A549 treated with dexamethasone at 1 μM for 4 hours (cell line): ENCODE measurements at places on chromosomes 12 and 14. TPM values are rescaled to one million over a fixed set of nuclear protein-coding genes. Genes with fewer than 3 reads are reported as not detected.

Gene C14orf39
- not detected in 5 replicates for total RNA-seq

Gene PTGDR
- total RNA-seq = not detected in 5 replicates

Gene KRT79
- total RNA-seq = 0.06 to 0.17 TPM (median 0.06 TPM) in 3 of 5 replicates, not detected in the others

Gene TPPP2
- total RNA-seq = not detected in 5 replicates

Gene PRB2
- 0.08 TPM in 1 of 5 replicates, not detected in the others for total RNA-seq

Gene PDZRN4
- 0.02 to 0.05 TPM (median 0.04 TPM) in 3 of 5 replicates, not detected in the others for total RNA-seq

Gene PLBD1
- 3.9 to 6.3 TPM (median 4.8 TPM) in 5 replicates for total RNA-seq

Gene KCNH3
- total RNA-seq = 1.2 to 2.2 TPM (median 2.1 TPM) in 5 replicates

Gene LALBA
- not detected in 5 replicates for total RNA-seq

Gene FOXG1
- total RNA-seq = 0.15 to 0.25 TPM (median 0.23 TPM) in 5 replicates

Gene ZNF664
- total RNA-seq = 54.5 to 70.1 TPM (median 65.4 TPM) in 5 replicates

Gene SLC25A21
- 0.53 to 1.3 TPM (median 0.89 TPM) in 5 replicates for total RNA-seq

Gene KLHDC1
- 0.23 to 0.48 TPM (median 0.41 TPM) in 5 replicates for total RNA-seq

Gene CCER1
- not detected in 5 replicates for total RNA-seq

Gene CCDC196
- not detected in 5 replicates for total RNA-seq

Gene ESPL1
- total RNA-seq = 14.1 to 24.7 TPM (median 21.8 TPM) in 5 replicates

Gene RNF212B
- not detected in 5 replicates for total RNA-seq

Gene C12orf50
- total RNA-seq = 0.06 to 0.08 TPM in 2 of 5 replicates, not detected in the others

Gene KRT73
- not detected in 5 replicates for total RNA-seq

Gene SERPINA3
- total RNA-seq = 10.4 to 14.2 TPM (median 12.6 TPM) in 5 replicates

Gene KRT5
- 0.46 to 1.5 TPM (median 0.70 TPM) in 5 replicates for total RNA-seq

Gene NOS1
- total RNA-seq = 0.34 to 0.70 TPM (median 0.62 TPM) in 5 replicates

Gene C12orf54
- not detected in 5 replicates for total RNA-seq

Gene LTBR
- 192 to 255 TPM (median 245 TPM) in 5 replicates for total RNA-seq

Gene TAS2R13
- total RNA-seq = not detected in 5 replicates

Gene KCNC2
- total RNA-seq = not detected in 5 replicates

Gene PRH2
- 0.26 to 0.27 TPM in 2 of 5 replicates, not detected in the others for total RNA-seq

Gene IL23A
- total RNA-seq = 0.17 to 0.49 TPM (median 0.32 TPM) in 4 of 5 replicates, not detected in the other

Gene SPIC
- total RNA-seq = not detected in 5 replicates

Gene PSMD9
- 102 to 166 TPM (median 119 TPM) in 5 replicates for total RNA-seq

Gene CLEC12A
- total RNA-seq = not detected in 5 replicates

Gene CAPS2
- total RNA-seq = 0.57 to 1.4 TPM (median 1.2 TPM) in 5 replicates

Gene FOXN3
- 5.4 to 7.8 TPM (median 6.8 TPM) in 5 replicates for total RNA-seq

Gene GPRC5D
- total RNA-seq = not detected in 5 replicates

Gene SLC38A4
- 0.16 to 0.42 TPM (median 0.23 TPM) in 5 replicates for total RNA-seq

Gene TMPRSS12
- total RNA-seq = not detected in 5 replicates

Gene CARMIL3
- total RNA-seq = 0.29 to 0.86 TPM (median 0.53 TPM) in 5 replicates

Gene SLC5A8
- not detected in 5 replicates for total RNA-seq

Gene RPGRIP1
- 0.15 to 0.39 TPM (median 0.25 TPM) in 5 replicates for total RNA-seq

Gene MYRFL
- 0.07 TPM in 1 of 5 replicates, not detected in the others for total RNA-seq

Gene MYF6
- not detected in 5 replicates for total RNA-seq

Gene MARS1
- total RNA-seq = 152 to 199 TPM (median 172 TPM) in 5 replicates

Gene KRT72
- total RNA-seq = not detected in 5 replicates

Gene KRT82
- not detected in 5 replicates for total RNA-seq

Gene ESR2
- 0.06 to 0.15 TPM (median 0.09 TPM) in 4 of 5 replicates, not detected in the other for total RNA-seq

Gene RNU6-8
- not detected in 5 replicates for total RNA-seq

Gene FGF23
- not detected in 5 replicates for total RNA-seq

Gene ZDHHC22
- 0.20 to 0.27 TPM (median 0.23 TPM) in 5 replicates for total RNA-seq

Gene PLD4
- 0.02 to 0.23 TPM in 2 of 5 replicates, not detected in the others for total RNA-seq

Gene TGFB3
- total RNA-seq = 0.54 to 0.90 TPM (median 0.75 TPM) in 5 replicates

Gene CLEC9A
- not detected in 5 replicates for total RNA-seq

Gene OR6C2
- not detected in 5 replicates for total RNA-seq

Gene SLCO1C1
- total RNA-seq = not detected in 5 replicates

Gene PAPOLA
- 73.4 to 102 TPM (median 91.6 TPM) in 5 replicates for total RNA-seq

Gene HOXC12
- 0.02 to 0.05 TPM (median 0.03 TPM) in 3 of 5 replicates, not detected in the others for total RNA-seq

Gene LRP1-AS
- not detected in 5 replicates for total RNA-seq
